Cortex of kidney (tissue), 1 donor: ENCODE measurements at places on chromosomes 4 and X.

DNA sequence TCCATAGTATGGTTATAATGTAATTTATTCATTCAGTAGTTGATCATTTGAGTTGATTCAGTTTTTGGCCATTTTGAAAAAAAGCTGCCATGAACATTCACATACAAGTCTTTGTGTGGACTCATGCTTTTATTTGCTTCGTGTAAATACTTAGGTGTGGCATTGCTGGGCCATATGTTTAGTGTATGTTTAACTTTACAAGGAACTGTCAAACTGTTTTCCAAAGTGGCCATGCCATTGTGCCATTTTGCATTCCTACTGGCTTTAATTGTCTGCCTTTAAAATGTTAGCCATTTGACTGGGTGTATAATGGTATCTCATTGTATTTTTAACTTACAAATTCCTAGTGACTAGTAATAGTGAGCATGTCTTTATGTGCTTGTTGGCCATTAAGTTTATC, 8.8 kb downstream of the MTM1 start:
- no peak for DNase-seq

DNA sequence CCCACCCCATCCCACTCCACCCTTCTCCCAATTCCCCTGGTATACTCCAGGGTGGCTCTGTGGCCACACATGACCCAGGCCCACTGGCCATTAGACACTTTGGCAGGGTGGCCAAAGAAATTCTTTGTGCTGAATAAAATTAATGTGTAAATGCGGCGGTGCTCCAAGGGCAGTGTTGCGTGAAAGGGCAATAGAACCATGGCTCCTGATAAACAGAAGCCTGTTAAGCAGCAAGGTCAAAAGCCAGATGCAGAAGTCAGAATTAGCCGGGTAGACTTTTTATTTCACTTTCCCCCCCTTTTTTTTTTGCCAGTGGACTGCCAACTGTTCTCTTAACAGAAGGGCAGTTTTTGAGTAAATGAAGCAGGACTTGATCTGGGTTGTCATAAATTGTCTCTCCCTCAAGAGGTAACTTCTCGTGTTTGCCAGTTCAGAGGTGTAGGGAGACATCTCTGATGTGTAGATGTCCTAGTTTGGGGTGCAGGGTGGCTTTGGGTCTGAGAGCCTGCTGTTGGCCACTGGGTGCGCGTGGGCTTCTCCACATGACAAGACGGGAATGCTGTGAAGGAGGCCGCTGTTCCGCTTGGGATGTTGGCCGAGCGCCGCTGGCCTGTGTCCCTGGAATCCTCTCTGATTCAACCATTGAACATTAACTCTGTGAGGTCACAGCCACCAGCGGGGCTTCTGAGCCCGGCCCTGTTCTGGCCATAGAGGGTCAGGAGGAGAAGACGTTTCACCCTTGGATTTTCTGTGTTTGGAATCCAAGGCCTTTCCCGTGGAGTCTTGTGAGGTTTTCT, 139.5 kb downstream of the TBL1X start:
- DNase-seq: no peak

GRCh38 chrX:107775000-107775733, 420 bp downstream of the TSC22D3 start:
- no peak for DNase-seq

GRCh38 chr4:150960818-150961217, 54.3 kb downstream of the LRBA start:
- DNase-seq: no peak

- no peak for DNase-seq
These were observed 380.8 kb downstream of the SPRY1 start for GRCh38 chr4:123777373-123777772.

- DNase-seq: no peak
These were observed 57.2 kb downstream of the STBD1 start for GRCh38 chr4:76363556-76364290.

DNA sequence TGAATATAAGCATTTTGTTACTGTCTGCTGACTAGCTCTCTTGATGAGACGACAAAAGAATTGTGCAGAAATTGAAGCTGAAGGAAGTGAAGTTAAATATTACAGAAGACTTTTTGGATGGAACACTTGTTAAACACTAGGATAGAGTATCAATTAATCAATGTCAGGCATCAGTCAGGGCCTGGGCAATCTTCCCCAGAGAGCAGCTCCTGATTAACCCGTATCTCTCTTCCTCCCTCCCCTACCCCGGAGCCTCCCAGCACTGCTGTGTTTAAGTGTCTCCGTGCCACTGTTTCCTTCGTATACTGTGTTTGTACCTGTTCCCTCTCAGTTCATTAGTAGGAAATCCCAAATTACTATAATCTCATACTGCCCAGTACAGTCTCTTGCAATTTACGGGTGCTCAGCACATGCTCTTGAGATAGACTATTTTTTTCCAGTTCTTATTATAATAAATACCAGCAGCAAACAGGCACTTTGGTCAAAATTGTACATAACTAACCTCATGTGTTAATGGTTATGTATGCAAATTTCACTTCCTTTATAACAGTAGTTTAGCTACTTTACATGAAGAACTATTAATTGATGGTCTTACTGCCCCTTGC, 765.7 kb upstream of the FTHL17 start:
- no peak for DNase-seq

GRCh38 chr4:184647266-184648053, 1.8 kb downstream of the CASP3 start:
- no peak for DNase-seq

DNA sequence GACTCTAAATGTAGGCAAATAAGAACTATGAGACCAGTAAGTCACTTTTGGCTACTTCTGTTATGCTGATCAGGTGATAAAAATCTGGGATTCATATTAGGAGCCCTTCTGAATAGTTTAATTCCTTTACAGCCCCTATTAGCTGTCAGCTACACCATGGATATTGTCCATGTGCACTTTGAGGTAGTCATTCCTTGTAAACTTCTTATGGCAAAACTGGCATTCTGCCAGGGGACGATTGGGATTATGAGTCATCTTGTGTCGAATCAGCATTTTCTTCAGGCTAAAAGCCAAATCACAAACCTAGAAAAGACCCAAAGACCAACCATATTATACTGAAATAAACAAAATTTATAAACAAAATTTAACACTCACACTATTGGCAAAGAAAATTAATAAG, 227.6 kb downstream of the PRDM5 start:
- no peak for DNase-seq

DNA sequence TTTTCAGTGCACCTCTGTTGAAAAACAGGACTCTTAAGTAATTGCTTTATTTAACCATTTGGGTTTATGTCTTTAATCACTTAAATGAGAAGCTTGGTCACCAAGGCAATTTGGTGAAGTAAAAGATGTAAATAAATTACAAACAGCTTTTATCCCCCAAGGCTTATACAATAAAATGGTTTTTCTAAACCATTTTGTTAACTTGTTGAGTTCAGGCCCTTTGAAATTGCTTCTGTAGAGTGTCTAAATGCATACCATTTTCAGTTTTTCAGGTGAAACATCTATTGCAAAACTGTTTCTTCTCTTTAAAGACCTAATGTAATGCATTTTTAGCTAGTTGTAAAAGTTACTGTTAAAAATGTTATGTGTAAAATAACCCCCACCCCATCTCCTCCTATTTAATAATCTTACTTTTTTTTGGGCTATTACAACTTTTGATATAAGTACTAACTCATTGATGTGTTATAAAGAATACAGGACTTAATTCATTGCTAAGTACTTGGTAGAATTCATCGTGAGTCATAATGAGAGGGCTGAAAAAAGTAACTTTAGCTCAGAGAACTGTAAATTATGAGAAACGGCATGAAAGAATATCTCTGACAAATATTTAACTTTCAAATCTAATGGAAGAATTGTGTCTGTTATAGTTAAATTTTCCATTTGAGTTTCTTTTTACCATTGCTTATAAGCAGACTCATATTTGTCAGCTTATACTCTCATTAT, 4.5 kb downstream of the RAPGEF2 start:
- no peak for DNase-seq

DNA sequence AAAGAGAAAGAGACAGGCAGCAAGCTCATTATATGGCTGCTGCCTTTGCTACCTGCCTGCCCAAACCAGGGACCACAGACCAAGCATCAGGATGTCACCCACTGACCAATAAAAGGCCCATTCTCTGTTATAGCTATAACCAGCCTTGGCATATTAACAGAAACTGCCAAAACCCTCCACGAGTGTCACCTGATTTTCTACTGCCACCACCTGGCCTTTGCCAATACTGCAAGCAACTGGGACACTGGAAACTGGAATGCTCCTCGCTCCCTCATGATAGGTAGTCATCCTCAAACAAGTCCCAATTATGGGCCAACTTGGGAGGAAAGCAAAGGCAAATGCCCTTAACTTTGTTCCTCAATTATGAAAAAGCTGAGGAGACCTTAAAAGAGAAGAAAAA, 76.0 kb downstream of the SPIN4 start:
- DNase-seq: no peak

DNA sequence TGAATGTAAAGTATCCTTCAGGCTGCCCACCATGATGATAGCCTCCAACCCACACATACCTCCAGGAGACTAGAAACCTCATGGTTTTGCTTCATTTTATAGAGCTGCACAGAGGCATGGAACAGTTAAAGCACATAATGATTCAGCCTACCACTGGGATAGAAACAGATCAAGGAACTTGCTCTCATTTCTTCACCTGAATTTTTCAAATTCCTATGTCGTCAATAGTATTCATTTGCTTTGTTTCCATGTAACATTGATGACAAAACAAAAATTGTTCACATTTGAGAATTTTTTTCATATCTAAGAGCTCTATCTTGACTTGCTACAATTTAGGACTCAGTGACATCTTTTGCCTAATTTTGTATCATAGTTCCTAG, 51.5 kb upstream of the ATOH1 start:
- no peak for DNase-seq

DNA sequence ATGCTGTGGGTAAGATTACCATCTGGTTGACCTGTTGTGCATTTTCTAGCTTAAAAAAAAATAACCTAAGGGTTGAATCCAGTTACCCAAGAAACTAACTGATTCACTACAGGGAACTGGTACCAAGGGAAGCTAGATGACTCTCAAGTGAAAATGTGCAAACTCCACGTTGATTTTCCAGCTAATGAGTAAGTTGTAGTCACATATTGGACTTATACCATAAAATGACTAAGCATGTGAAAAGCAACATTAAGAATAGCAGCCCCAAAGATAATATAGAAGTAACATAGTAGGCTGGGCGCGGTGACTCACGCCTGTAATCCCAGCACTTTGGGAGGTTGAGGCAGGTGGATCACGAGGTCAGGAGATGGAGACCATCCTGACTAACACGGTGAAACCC, 270.9 kb downstream of the SPRY1 start:
- no peak for DNase-seq

GRCh38 chr4:122687531-122688061, 44.9 kb upstream of the BBS12 start:
- no peak for DNase-seq

DNA sequence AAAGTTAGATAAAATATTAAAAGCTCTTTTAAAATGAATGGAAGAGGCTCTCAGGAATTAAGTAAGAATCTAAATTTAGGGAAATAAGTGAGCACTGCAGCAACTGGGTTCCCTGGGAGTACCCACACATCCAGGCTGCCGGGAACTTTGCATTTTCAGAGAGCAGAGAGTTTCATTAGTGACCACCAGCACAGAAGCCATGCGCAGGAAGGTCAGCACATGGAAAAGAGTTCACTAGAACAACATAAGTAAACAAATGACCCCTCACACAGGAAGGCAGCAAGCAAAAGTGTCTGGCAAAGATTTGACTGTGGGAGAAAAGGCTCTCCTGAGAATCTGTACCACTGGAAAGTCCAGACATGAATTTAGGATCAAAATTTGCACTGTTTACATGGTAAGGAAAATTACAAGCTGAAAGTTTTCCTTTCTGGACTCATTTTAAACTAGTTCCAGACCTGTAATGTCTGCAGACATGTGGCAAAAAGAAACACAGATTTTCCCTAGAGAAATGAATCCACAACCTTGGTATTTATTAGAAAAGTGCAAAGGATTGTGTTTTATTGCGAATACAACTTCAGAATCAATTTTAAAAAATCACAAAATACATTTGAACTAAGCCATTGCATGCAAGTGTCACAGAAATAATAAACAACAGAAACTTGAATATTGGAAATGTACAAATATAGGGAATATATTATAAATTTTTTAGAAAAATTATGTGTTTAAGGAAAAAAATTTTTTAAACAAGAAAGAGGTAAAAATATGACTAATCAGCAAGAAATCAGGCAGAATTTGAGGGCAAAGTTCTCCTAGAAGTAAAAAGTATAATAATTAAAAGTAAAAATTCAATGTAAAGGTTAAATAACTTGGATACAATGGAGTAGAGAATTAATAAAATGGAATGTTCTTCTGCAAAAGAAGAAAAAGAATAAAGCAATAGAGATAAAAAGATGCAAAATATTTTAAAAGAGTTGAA, 18.4 kb upstream of the MYOZ2 start:
- no peak for DNase-seq

DNA sequence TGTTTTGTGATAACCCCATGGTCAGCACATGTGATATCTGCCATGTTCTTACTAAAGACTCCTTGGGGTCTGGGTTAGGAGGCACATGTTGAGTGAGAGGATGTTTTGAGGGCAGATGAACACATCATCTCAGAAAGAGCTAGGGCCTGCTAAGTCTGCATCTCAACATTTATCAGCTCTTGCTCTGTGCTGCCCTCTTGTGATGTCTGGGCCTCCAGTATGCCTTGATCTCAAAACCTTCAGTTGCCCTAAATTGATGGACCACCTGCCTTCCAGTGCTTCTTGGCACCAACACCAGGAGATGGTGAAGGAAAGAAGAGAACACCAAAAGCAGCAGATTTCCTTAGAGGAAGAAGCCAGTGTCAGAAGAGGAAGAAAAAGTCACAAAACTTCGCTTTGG, 22.5 kb downstream of the MID1 start:
- no peak for DNase-seq

DNA sequence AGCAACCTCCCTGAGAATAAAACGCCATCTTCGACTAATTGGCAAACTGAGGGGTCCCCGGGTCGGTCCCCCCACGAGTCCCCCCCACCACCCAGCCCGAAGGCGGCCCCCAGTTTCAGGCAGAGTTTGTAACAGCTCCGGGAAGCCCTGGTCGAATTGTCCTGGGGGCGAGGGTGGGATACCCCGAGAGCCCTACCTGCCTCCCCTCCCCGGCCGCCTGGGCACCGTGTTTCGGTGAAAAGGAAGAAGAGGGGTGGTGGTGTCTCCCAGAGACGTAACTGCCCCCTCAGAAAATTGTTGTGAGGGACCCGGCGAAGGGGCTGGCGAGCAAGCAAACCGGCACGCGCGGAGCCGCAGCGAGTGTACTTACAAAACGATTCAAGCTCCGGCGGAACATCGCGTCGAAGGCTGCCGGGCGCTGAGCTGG, 1.2 kb downstream of the ATP11C start:
- no peak for DNase-seq

- no peak for DNase-seq
These were observed 71.8 kb downstream of the SUPT20HL2 start for GRCh38 chrX:24241822-24242648.

GRCh38 chr4:53490965-53491622, 100.2 kb downstream of the LNX1 start:
- no peak for DNase-seq

GRCh38 chr4:168655182-168655581, 158.3 kb downstream of the PALLD start:
- no peak for DNase-seq
